Airway epithelial cell (primary cell): ENCODE measurements at places on chromosomes 12 and 14. TPM values are rescaled to one million over a fixed set of nuclear protein-coding genes. Genes with fewer than 3 reads are reported as not detected.

Gene DNAH10
- total RNA-seq = 0.07 TPM in 1 of 2 replicates, not detected in the other

Gene KRT73
- not detected in 2 replicates for total RNA-seq

Gene RNU7-1
- total RNA-seq = not detected in 2 replicates

Gene AKAP5
- 0.05 and 0.07 TPM in 2 replicates for total RNA-seq

Gene IL31
- not detected in 2 replicates for total RNA-seq

Gene RERGL
- total RNA-seq = not detected in 2 replicates
